Fibroblast of lung (primary cell): ENCODE measurements at places on chromosomes 1 and 21. TPM values are rescaled to one million over a fixed set of nuclear protein-coding genes. Genes with fewer than 3 reads are reported as not detected.

- no peak for DNase-seq
Measured at GRCh38 chr21:26539566-26539965, 33.5 kb downstream of the CYYR1 start.

DNA sequence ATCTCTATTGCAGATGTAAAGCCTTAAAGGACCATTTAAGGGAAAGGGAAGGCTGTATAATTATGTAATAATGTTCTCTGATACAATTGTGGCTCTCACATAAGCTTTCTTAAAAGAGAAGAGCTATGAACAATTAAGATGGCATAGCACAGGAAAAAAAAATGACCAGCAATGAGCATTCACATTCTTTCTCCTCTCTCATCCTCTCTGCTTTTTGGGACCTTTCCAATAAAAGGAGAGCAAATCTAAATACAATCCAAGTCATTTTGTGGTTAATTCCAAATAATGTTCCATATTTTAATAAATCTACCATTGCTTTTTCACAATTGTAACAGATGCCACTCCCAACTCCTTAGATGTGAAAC lies 23.5 kb downstream of the SMYD3 start:
- peak; percentile 28 for DNase-seq

DNA sequence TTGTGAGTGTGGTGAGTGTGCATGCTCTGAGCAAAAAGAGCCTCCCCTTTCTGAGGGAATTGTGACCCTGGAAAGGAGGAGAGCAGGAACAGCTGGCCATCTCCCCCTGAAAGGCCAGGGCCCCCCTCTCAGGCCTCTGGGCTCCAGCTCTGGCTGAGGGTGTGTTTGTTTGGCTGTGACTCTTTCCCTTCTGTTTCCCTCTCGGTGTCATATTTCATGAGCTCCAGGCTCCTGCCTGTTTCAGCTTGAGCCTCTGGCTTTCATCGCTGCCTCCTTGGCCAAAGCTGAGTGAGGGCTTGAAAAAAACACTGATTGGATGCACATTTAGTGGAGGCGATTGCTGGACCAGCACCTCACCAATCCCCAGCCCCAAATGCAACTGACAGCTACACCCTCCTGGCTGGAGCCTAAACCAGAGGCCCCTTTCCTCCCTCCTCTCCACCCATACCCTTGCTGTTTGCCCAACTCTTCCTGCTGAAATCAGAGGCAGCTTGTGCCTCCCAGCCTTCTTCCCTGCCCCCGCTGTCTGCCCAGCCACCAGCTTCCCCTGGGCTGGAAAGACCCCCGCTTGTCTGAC lies 64.1 kb downstream of the DDR2 start:
- peak; percentile 90 for DNase-seq

The PTGS2 gene
- 1.3 and 3.3 TPM in 2 replicates for total RNA-seq

DNA sequence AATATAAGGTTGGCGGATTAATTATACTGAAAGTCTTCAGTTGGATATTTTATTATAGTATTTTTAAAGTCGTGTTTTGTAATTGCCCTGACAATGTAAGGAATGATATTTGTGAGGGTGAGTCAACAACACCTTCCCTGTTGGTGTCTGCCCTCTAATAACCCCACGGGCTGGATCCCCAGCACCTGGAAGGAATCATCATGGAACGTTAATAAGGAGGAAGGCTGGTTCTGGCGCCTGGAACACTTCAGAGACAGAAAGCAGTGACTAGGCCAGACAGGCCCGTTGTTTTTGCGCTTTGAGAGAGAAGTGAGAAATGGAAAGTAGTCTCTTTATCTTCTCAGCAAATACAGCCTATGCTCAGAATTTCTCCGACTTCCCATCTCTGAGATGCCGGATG lies 31.6 kb downstream of the TEX35 start:
- no peak for DNase-seq

The HCRTR1 gene
- total RNA-seq: not detected in 2 replicates

GRCh38 chr1:168706391-168706992 lies 22.5 kb downstream of the DPT start:
- DNase-seq: no peak

The FMO2 gene
- 104 and 125 TPM in 2 replicates for total RNA-seq

DNA sequence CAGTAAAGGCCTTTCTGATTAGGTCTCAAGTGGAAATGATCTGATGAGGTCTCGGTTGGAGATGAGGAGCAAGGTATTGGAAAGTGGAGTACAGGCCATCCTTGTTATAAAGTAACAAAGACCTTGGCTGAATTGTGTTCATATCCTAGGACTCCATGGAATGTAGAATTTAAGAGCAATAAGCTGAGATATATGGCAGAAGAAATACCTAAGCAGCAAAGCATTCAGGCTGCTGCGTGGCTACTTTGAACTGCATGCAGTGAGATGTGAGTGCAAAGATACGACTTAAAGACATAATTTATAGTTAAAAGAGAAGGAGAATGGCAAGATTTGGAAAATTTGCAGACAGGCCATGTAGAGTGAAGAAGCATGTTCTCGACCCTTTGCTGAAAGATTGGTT lies 11.2 kb upstream of the XPR1 start:
- peak; percentile 28 for DNase-seq

The FLG2 gene
- not detected in 2 replicates for total RNA-seq

- no peak for DNase-seq
Measured at GRCh38 chr21:22889445-22889844, 1891.2 kb downstream of the NCAM2 start.

The FMOD gene
- total RNA-seq: 3.3 and 15.4 TPM in 2 replicates

- no peak for DNase-seq
Measured at GRCh38 chr1:228987736-228988506, 252.6 kb downstream of the RHOU start.

DNA sequence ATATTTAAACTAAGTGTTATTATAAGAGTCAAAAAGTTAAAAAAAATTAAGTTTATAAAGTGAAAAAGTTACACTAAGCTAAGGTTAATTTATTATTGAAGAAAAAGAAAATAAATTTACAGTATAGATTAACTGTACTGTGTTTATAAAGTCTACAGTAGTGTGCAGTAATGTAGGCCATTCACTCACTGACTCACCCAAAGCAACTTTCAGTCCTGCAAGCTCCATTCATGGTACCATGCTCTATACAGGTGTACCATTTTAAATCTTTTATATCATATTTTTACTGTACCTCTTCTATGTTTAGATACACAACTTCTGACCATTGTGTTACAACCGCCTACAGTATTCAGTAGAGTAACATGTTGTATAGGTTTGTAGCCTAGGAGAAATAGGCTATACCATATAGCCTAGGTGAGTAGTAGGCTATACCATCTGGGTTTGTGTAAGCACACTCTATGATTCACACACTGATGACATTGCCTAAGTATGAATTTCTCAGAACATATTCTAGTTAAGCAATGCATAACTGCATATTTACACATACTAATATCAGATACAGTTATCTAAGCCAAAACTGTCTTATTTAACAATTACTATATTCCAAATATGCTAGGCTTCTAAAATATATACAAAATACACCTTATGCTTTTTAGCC lies 80.6 kb upstream of the GFI1 start:
- peak; percentile 70 for DNase-seq

The FCMR gene
- total RNA-seq: 0.26 and 0.33 TPM in 2 replicates

DNA sequence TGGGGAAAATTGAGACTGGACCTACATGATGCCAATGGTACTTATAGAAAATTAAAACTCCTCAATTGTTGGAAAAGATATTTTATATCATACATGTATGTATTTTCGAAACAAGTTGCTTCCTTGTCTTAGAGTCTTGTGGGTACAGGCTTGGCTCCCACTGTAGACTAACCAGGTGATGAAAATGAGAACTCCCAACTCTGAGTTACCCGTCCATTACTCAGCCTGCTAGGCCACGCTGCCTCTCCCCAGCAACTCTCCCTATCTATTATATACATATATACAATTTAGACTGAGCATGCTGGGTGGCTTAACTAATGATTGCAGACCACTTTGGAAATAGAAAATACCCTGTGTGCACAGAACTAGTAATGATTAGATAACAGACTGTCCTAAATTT lies 628.7 kb downstream of the LMO4 start:
- DNase-seq: peak; percentile 14

GRCh38 chr1:54399765-54400164 lies 6.4 kb downstream of the SSBP3 start:
- no peak for DNase-seq

The APOBEC4 gene
- total RNA-seq: not detected in 2 replicates

DNA sequence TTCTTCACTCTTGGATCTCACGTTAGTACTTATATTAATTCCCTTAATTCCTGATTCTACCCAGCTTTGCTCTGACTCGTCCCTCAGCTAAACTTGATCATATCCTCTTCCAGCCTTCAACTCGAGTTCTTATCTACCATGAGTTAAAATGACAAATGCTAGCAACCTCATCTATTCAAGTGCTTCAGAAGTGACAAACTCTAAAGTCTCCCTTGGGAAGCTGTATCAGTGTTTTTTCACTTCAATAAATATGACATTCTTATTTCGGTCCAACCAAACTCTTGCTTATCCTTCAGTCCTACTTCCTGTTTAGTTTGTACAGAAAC lies 75.3 kb downstream of the FOXJ3 start:
- no peak for DNase-seq
